ENCODE measurements at places on chromosomes 11 and 22.

DNA sequence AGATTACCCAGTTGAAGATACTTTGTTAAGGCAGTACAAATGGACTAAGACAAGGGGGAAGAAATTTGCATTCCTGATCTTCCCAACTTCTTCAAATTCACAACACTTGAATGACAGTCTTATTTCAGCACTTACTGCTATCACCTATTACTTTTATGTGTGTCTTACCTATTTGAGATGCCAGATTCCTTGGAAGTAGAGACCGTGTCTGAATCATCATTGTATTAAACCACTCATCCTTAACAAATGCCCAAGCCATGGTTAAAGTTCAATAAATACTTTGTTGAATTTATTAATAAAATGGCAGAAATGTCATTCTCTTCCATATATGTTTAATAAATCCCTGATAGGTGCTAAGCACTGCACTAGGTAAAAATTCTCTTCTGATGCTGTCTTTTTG lies 18.3 kb downstream of the SC5D start:
- DNase-seq: no peak

- DNase-seq: no peak
Measured at GRCh38 chr11:9077164-9077563, 14.2 kb downstream of the SCUBE2 start.

DNA sequence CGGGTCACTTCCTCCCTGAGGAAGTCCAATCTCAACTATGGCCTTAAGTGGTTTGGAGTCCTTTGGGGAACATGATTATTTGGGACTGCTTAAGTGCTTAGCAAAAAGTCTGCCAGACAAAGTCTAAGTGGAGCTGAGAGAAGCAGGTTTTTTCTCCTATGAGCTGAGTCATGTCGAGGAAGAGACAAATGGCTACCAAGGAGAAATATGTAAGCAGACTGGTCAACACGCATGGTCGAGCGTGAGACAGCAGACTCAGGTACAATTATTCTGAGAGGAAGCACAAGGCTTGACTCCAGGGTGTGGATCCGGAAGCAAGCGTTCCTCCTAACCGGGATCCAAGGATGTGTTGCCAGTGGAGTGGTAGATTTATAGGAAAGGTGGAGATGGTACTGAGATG lies 30.6 kb downstream of the UBASH3B start:
- no peak for DNase-seq

- DNase-seq: peak; percentile 79
Measured at GRCh38 chr11:45102810-45103621, 43.4 kb upstream of the PRDM11 start.

- DNase-seq: no peak
Measured at GRCh38 chr11:19561011-19561410, 151.6 kb upstream of the NAV2 start.

GRCh38 chr11:75499423-75500190 lies 26.1 kb downstream of the GDPD5 start:
- DNase-seq: peak; percentile 66

DNA sequence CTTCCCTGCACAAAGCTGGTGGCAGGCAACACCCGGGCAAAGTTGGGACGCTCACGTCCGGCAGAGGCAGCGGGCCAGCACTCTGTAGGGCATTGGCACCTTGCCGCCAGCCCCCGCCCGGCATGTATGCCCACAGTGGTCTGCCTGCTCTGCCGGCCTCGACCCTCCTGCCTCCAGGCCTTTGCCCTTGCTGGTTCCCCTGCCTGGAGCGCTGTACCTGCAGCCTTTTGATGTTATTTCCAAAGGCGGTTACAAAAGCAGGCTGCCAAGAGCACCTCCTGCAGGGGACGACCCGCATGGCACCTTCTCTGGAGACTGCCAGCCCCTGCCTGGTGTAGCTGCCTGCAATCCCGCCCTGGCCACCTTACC lies 56.5 kb upstream of the SHISAL1 start:
- no peak for DNase-seq

DNA sequence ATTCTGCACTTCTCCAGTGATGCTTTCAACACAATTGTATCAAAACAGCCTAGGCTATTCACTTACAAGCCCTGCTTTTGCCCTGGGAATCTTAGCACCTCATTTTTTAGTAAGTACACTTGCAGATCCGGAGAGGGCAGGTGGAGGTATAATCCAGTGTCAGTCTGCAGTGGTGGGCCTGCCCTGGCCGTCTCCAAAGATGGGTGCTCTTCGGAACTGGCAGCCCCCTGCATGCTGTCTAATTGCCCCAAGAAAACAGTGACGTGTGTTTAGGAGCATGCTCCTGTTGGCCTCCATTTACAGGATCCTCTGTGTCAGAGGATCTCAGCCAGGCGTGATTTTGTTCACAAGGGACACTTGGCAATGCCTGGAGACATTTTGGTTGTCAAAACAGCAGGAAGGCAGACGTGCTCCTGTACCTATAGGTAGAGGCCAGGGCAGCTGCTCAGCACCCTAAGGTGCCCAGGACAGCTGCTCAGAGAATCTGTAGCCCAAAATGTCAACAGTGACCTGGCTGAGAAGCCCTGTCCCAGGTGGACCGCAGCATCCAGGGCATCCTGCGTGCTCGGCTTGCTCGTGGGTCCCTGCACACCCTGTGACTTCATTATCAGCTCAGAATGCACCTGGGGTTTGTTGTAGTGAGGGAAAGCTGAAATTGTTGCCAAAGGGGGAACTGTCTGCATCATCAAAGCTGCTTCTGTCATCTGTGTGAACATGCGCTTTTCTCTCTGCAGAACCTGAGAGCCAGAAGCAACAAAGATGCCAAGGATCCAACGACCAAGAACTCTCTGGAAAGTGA lies 90.7 kb downstream of the BCR start:
- DNase-seq: no peak

DNA sequence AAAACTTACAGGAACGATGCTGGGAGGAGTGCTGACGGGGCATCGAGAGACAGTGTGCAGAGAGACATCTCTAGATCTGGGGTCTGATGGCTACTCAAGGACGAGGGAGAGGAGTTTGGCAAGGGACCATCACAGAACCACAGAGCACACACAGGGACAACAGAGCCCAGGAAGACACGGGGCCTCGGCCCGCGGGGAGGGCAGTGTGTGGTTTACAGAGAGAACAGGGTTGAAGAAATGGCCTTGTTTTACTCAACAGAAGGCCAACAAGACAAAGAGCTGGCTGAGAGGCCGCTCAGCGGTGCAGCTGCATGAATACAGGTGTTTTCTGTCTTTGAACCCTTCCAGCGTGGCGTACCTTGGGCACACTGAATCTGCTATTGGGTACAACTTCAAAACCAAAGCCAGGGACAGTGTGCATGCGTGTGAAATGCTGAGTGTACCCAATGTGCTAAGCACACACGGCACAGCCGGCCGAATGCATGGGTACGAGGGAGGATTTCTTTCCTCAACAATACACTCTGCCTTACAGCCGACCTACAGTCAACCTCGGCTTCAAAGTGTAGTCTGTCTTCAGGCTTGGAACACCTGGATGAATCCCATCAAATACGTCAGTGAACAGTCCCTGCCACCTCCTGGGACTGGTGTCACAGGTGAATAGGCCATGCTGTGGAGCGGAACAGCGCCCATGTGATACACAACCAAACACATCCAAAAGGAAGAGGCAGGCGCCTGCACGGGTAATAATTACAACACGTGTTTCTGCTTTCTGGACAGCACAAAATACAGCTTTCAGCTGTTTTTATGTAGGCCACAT lies 20.7 kb upstream of the BID start:
- DNase-seq: no peak

- no peak for DNase-seq
Measured at GRCh38 chr11:14518820-14519219, 1.4 kb downstream of the PSMA1 start.

DNA sequence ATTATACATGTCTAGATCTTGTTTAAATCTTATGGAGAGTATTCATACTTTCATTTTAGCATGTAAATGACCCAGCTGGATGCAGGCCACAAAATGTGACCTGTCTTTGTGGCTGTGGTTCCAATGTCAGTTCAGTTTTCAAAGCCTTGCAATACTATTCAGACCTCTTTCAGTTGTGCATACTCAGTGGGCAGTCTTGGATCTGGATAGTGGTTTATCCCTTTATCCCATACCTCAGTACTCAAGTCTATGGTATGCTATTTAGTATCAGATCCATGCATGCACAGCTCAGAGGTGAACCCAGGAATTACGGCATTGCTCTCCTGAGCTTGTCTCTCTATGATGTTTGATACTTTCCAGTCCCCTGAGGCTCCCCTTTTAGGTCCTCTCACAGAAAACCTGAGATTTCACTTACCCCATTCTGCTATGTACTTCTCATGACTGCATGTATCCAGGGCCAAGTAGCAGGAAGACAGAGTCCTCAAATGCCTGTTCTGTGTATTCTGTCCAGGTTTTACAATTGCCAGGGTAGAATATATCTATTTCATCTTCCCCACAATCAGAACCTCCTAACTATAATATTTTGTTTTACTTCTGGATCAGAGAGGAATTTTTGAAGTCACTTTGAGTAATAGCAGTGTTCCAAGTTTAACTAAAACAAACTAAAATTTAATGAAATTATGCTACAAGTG lies 6.9 kb upstream of the P4HA3 start:
- no peak for DNase-seq

GRCh38 chr11:79382301-79383050 lies 58.4 kb downstream of the TENM4 start:
- no peak for DNase-seq

DNA sequence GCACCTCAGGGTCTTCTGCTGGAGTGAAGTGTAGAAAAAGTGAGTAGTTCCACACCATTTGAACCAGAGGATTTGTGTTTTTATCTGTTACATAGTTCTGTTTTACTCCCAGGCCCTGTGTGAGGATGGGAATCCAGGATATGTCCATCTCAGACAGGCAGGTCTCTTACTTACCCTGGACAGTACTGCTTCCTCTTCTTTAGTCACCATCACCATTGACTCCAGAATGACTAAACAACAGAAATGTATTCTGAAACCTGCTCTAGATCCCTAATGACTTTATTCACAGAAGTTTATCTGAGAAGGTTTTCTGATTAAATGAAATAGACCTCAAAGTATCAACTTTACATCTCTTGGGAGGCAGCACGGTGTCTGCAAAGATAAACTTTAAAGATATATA lies 33.6 kb downstream of the CYP2R1 start:
- DNase-seq: no peak

DNA sequence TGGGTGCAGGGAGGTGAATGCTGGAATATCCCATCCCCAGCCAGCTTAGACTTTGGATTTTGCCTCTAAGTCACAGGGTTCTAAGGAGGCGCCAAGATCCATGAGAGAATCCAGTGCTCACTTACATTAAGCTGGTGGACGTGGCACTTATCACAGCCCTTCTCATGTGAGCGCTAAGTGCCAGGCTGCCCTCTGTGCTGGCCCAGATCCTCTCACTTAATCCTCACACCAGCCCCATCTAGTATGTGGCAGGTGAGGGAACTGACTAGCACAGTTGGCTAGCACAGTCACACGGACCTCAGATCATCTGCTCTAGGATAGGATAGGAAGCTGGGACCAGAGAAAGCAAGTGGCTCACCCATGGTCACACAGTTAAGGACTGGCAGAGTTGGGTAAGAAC lies 3.6 kb downstream of the HMOX1 start:
- DNase-seq: no peak

DNA sequence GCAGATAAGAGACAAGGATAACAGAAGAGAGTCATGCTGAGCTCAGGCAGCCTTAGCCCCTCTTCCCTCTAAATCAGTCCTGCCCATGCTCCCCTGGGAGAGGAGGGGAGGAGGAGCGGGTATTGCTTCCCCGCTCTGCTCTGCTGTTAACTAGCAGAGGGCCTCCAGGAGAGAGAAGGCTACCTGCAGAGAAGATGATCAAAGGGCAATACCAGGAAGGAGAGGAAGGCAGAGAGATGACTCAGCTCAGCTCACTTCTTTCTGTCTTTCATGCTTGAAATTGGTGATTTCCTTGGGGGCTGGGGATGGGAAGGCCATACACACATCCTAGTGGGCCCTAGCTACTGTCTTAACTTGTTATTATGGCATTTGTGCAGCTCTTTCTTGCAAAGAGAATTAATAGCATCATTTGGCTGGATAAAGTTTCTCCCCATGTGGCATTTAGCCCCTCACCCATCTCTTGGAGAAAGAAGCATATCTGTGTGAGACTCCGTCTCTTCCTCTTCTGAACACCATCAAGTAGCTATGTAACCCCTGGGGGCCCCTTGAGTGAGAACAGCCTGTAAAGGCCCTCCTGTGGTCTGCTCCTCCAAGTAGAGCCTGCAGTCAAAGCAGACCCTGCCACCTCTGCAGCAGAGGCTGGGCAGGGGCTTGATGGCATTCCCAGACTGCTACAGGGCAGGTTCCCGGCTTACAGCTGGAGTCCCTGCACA lies 33.4 kb upstream of the AMOTL1 start:
- DNase-seq: peak; percentile 39

GRCh38 chr11:72758690-72759389 lies 6.6 kb upstream of the ARAP1 start:
- DNase-seq: no peak

DNA sequence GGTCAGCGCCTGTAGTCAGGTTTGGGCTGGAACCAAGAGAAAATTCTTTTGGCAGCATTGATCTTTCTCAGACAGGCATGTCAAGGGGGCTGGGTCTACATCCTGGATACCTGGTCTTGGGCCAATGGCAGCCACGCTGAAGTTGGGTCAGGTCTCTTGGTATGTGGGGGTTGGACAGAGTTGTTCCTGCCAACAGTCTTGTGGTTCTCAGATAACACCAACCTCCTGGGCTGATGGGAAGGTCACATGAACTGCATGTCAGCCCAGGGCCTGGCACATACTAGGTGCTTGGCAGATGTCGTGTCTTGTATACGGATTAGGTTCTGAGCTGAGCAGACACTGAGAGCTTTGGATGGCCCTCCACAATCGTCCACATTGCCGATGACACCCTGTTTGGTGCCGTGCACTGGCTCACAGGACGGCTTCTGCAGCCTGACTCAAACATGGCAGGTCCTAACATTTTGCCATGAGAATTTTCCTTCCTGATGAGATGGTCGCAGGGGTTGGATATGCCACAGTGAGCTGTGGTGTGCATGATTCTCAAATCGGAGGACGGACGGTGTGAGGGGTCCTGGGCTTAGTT lies 42.0 kb downstream of the FBLN1 start:
- DNase-seq: peak; percentile 66

DNA sequence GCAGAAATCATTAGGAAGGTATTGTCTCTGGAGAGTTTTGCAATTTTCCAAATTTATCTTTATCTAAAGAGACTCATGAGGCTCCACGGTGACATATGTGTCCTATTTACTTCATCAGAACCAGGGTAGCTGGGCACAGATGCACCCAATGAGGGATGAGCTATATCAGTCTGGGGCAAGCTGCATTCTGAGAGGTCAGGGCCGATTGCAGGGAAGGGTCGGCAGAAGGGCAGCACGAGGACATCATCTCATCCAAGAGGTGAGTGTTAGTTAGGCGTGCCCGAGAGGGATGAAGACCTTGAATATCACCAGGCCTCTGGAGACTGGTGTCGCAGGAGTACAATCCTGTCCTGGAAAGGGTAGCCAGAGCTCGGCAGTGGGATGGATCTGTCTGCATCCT lies 41.0 kb upstream of the SPON1 start:
- DNase-seq: no peak

All from bronchial epithelial cell (primary cell).